T-cell (primary cell): ENCODE measurements at places on chromosomes 13 and 19.

- DNase-seq = no peak
These were observed 380.9 kb upstream of the HTR2A start for GRCh38 chr13:47277774-47278173.

DNA sequence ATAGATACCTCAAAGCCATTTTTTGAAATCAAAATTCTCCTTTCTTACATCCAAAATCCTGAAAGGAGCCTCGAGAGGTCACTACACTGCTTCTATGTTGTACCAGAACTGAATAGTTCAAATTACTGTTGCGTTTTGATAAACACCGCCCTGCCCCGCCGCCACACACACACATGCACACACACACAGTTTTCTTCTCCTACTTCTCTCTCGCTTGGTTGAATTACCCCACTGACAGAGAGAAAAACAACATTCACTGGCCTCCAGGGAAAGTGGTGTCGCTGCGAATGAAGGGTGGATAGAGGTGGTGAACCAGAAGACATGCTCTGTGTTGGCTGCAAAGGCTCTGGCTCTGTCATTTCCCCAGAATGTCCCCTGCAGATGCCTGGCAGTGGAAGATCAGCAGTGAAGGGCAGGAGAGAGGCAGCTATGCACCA, 183.4 kb upstream of the RFC3 start:
- DNase-seq = no peak

DNA sequence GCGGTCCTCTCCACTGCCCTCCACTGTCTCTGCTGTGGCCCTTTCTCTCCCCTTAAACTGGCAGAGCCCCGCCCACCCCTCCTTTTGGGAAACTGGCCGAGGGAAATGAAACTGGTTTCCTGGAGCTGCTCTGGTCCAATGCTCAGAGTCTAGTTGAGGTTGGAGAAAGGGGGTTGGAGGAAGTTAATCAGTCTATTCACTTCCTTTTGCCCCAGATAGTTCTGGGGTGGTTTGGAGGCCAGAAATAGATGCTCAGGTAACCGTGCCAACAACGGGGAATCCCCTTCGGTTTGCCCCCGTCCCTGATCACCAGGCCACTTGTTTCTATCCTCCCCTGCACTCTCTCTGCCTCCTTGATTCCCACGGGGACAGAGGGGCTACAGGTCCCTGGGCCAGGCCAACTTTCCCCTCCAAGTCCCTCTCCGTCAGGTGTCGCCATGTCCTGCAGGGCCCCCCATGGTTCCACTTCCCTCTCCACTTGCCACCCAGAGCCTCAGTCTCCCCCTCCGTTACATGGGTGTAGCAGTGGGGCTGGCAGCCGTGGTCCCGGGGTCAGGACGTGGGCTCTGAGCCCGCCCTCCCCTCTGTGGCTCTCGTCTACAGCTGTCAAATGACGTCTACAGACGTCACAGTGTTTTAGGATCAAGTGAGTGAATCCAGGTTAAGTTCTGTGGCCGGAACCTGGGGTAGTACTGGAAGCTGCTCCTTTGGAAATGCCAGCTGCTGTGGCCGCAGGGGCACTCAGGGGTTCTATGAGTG, at the start of gene IL4I1:
Gene IL4I1, minus strand, starts transcription at position 25 of the 759 bp plus-strand sequence. CDS start 727 bp downstream, outside the sequence.
- peak; percentile 65 for DNase-seq

- DNase-seq = no peak
These were observed 158.9 kb downstream of the ZIC5 start for GRCh38 chr13:99812625-99813024.

GRCh38 chr19:14347999-14348889, 33.0 kb upstream of the ADGRE5 start:
- peak; percentile 53 for DNase-seq
